KG1 (cell line): ENCODE measurements at places on chromosomes 11 and 22.

DNA sequence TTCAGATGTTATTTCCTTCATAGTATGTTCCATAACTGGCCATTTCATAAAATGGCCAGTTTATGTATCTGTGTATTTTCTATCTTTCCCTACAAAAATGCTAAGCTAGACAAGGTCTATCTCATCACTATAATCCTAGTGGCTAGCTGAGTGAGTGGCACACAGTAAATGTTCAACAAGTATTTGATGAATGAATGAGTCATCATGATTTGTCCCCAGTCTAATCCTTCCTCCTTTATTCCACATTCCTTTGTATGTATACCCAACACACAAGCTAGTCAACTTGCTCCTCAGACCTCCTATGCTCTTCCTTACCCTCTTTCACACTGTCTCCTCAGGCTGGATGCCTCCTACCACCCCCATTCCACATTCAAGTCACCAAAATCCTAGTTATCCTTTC, 12.5 kb downstream of the APLNR start:
- no peak for DNase-seq

DNA sequence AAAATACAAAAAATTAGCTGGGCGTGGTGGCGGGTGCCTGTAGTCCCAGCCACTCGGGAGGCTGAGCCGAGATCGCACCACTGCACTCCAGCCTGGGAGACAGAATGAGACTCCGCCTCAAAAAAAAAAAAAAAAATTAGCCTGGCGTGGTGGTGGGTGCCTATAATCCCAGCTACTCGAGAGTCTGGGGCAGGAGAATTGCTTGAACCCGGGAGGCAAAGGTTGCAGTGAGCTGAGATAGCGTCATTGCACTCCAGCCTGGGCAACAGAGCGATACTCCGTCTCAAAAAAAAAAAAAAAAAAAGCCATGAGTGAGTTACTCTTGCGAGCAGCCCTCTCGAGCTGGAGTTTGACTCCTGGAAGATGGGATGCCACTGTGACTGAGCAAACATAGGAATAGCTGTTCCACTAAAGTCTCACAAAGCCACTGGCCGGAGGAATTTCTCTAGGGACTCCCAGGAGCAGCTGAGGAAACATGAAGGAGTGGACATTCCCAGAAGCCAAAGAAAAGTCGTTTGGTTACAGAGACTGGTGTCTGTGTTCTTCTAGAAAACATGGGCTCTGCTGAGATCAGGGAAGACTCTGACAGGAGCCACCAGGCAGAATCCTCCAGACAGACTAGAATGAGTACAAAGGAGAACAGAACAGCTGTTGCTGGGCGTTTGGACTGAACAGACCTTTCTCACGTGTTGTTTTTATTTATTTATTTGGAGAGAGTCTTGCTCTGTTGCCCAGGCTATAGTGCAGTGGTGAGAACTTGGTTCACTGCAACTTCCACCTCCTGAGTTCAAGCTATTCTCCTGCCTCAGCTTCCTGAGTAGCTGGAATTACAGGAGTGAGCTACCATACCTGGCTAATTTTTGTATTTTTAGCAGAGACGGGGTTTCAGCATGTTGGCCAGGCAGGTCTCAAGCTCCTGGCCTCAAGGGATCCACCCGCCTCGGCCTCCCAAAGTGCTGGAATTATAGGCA, 32.4 kb upstream of the MYH9 start:
- DNase-seq, result no peak

- peak; percentile 74 for DNase-seq
Measured at GRCh38 chr11:118610773-118611432, 3.5 kb downstream of the PHLDB1 start.

DNA sequence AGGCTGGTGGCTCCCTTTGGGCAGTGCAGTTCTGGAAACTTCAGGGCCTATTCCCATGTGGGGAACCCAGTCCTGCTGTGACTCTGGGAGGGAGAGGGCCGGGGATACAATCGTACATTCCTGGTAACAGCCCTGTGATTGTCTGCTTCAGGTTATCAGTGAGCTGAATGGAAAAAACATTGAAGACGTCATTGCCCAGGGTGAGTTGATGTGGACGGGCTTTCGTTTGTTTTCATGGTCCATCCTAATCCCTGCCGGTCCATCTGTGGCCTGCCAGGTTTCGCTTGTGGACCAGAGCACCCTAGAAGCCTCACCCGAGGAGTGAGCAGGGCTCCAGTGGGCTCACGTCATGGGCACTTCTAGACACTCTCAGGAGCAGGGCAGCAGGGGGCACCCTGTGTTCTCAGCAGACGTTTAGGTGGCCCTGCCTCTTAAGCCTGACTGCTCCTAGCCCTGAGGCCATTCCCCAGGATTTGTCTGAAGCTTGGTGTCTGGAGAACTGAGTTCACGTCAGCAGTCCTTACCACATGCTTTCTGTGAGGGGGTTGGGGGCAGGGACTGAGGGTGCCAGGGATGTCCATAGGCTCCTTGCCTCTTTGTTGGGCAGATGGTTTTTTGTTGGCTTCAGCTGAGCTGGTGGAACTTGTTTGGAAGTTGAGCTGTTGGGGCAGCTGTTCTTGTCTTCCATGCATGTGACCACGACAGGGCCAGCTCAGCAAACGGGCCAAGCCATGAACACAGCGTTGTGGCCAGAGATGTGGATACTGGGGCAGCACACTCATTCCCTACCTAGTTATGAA, 1.9 kb downstream of the RPLP2 start:
- DNase-seq, result no peak

- peak; percentile 90 for DNase-seq
Measured at GRCh38 chr11:95923728-95924413, at the start of gene MTMR2. Gene MTMR2 (minus strand): TSS chr11:95924107. CDS start chr11:95923954, 153 bp downstream.

- DNase-seq, result no peak
Measured at GRCh38 chr11:2567026-2567671, 122.3 kb downstream of the KCNQ1 start.
